NCI-H226 (cell line): ENCODE measurements at places on chromosomes 1 and 21.

- no peak for DNase-seq
Observed at GRCh38 chr1:3676581-3677470, 24.5 kb downstream of the TP73 start.

GRCh38 chr1:23424293-23425192 is at the start of gene TCEA3:
Gene TCEA3, minus strand, starts transcription at chr1:23424748. Its CDS starts 115 bp downstream, at chr1:23424633.
- DNase-seq: no peak

DNA sequence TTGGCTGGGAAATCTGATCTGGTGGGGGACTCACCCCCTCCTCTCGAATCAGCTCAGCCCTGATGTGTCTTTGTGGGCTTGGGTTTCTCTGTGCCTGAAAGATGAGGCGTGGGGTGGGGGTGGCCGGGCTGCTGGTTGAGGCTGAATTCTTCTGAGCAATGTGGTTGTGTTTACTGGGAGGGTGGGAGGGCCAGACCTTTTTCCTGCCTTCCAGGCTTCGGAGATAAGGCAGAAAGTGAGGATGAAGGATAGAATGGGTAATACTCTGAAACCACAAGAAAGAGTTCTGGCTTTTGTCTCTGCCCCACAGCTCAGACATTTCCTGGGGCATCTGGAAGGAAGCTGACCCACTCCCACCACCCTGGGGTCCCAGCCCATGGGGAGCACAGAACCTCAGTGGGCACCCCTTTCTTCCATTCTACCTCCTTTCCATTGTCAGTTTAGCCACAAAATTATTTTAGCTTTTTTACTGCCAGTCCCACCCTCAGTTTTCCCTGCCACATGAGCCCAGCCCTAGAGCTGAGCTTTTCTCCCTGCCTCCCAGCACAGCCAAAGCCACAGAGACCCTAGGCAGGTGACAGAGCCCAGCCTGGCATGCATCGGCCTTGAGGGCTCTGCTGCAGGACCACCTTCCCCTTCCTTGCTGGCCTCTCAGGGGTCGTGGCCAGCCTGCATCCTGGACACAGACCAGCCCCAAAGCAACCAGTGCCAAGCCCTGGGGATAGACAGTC is 11.2 kb downstream of the ALX3 start:
- DNase-seq: peak; percentile 73

DNA sequence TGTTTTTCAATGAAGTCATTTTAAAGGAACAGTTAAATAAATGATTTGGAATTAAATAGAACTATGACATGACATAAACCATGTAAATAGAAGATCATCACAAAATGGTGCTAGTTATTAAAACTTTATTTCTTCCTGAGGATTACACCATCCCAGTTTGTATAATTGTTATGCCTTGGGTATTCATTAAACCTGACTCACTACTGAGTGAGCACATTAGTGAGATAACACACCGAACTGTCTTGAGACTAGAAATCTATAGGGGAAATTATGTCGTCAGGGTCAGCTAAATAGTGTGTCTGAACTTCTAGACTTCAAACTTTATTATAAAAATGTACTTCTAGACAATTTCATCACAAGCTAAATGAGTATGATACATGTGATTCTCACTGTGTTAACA is 189.4 kb downstream of the NCAM2 start:
- DNase-seq: no peak

- no peak for DNase-seq
Observed at GRCh38 chr1:170881268-170882265, 53.8 kb upstream of the MROH9 start.

- no peak for DNase-seq
Observed at GRCh38 chr1:47643306-47644211, 205.7 kb downstream of the FOXD2 start.

DNA sequence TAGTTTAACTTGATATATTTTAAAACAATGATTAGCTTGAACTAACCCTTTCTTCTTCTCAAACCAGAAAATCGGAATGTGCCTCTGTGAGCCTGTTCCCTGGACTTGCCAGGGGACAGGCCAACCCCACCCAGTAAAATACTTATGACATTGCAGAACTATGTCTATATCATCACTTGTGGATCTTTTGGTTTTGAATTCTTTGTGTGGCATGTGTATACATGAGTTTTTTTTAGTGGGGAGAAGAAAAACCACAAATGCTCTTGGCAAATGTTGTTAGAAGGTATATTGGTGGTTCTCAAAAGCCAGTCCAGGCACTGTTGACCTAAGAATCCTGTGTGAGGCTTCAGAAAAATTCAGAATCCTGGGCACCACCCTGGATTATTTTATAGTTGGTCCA is 347.4 kb downstream of the SIPA1L2 start:
- DNase-seq: no peak

GRCh38 chr1:223248001-223248769 is 105.1 kb upstream of the TLR5 start:
- no peak for DNase-seq

DNA sequence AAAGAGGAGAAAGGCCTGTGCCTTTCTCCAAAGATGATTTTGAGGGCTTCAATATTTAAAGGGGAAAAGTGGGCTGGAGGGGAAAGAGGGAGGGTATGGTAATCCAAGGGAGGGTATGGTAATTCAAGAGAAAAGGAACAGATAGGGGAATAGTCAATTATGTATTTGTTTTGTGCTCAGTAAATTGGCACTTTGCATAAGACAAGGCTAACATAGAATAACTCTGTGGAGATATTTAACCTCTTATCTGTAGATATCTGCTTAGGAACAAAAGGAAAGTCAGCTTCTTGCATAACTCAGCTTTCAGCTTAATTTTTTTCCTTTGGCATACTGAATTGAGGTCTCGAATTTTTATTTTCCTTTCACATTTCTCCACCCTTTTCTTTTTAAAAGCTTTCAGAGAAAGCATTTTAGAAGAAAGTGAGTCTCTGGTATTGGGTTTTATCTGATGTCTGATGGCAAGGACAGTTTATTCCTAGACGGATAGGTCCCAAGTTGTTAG is 119.9 kb upstream of the F3 start:
- no peak for DNase-seq

- no peak for DNase-seq
Observed at GRCh38 chr1:221035662-221036153, 156.5 kb downstream of the HLX start.

DNA sequence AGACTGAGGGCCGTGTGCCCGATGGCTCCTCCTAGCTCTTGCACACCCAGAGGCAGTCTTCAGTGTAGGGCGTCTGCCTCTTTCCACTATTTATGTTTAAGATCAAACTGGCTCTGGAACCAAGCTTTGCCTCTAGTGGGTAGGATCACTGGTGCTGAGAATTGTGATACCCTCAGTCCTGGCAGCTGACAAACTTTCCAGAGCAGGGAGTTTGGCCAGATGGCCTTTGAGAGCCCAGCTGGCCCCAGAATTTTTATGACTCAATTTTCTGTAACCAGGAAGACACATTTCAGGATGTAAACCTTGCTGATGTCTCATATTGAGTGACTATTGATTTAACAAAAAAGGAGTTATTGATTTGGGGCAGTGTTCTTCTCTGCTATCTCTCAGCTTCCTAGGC is 6.7 kb downstream of the COQ8A start:
- no peak for DNase-seq

GRCh38 chr1:195664628-195665027 is 943.6 kb downstream of the KCNT2 start:
- DNase-seq: peak; percentile 13

- peak; percentile 89 for DNase-seq
Observed at GRCh38 chr1:31577515-31578192, 1.3 kb downstream of the TINAGL1 start.

DNA sequence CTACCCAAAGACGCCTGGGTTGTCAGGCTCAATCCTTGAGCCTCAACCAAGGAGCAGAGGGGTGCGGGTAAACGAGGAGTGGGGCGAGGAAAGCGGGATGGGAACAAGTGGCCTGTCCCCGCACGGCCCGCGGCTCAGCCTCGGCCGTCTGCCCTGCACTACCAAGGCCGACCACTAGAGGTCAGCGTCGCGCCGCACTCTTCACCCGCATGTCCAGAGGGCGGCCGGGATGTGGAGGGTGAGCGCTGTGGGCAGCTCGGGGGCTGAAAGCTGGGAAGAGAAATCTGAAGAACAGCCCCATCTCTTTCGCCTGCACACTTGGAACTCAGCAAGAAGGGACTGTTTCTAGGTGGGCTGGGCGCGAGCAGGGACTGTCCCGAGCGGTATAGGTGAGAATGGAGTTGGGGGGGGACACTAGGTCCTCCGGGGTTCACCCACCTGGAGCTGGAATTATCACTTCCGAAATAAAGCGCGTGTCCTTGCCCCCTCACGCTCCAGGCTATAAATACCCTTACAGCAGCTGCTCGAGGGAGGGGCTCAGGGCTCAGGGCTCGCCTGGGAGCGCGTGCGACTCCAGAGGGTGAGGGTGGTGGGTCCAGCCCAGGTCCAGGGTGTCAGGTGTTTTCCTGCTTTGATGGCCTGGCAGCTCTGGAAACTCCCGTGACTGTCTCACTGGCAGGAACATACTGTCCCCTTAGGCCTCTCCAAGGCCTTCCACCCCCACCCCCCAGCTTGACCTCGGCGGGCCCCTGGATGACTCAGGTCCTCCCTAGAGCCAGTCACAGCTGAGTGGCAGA is 9.8 kb downstream of the SLC30A2 start:
- peak; percentile 38 for DNase-seq

GRCh38 chr1:183898001-183898396 is 93.1 kb downstream of the RGL1 start:
- no peak for DNase-seq

DNA sequence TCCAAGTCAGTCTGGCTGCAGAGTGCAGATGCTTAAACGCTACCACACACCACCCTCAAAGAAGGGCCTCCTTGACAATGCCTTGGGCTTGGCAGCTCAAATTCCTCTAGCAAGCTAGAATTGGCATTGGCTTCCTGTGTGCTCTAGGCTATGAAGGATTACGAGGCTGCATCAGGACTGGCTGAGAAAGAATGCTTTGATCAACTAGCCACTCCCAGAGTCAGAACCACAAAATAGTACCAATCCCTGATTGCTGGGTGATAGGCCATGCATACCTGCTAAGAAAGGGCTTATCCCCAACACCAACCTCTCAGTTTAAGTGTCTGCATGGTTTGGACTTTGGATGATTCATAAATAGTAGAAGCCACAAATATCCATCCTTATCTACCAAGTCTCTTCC is 504.9 kb downstream of the OMA1 start:
- peak; percentile 33 for DNase-seq

- DNase-seq: no peak
Observed at GRCh38 chr1:79749607-79750006, 743.1 kb upstream of the ADGRL4 start.

DNA sequence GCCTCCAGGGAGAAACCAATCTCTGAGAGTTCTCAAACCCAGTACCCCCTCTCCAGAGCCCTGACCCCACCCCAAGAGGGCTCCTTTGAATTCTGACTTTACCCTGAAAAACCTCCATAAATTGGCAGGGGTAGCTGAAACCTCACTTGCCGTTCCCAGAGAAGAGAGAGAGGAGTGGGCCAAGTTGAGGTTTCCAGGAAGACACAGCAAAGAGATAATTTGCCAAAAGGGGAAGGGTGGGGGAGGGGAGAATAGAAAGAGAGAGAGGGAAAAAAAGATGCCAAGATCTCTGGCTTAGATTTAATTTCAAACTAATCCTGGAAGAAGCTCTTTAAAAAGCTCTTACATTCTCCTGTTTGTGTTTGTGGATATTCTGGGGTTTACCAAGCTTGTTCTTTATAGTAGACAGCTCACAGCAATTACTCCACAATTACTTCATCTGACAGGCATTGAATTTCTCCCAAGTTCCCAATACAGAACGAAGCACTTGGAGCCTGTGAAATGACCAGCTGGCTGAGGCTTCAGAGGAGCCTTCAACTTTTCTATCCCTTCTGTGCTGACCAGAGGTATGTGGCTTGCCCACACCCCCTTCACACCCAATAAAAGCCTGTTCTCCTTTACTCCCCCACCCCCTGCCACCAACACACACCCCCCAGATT is 1.1 kb upstream of the GRHL3 start:
- DNase-seq: no peak

DNA sequence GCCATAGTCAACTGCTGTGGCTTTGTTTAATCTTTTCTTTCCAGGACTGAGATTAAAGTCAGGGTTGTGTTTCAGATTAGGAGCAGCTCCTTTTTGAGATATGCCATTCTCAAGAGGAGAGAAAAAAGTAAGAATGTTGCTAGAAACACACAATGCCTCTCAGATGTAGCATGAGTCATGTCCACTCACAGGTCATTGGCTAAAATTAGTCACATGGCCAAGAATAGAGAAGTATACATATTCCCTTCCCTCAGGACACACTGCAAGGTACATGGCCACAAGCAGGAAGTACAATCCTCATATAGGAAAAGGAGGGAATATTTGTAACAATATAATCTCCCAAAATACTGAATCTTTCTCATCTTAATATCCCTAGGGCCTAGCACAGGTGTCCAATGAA is 141.9 kb upstream of the PTBP2 start:
- no peak for DNase-seq

DNA sequence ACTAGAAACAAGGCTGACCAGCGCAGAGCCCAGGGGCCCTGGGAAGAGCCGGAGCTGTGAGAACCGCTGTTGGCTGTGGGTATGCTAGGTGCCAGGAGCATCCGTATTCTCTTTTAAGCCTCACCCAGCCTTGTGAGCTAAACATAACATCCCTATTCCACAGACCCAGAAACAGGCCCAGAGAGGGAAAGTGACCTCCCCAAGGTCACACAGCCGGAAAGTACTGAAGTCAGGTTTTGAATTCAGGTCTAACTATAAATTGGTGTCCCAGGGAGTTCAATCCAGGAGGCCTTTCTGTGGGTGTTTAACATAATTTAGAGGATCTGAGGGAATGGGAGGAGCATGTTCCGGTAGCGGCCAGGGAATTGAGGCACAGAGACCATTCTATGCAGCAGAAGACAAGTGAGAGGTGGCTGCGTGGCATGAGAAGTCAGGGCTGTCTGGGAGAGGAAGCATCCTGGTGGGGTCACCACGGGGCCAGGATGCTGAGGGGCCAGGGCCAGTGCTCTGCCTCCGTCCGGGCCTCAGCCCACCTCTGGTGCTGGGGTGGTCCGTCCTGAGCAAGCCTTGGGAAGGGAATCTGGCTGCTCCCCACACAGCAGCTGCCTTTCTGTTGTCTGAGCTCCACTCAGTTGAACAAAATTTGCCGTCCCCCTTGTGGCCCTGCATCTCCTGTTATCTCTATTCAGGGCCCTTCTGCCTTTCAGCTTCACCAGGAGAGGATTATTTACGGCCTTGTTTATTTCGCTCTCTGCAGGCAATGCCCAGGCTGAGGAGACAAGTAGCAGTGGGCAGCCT is 338.8 kb upstream of the VAMP3 start:
- DNase-seq: no peak

- DNase-seq: no peak
Observed at GRCh38 chr21:42338729-42339715, 11.8 kb downstream of the TFF2 start.

DNA sequence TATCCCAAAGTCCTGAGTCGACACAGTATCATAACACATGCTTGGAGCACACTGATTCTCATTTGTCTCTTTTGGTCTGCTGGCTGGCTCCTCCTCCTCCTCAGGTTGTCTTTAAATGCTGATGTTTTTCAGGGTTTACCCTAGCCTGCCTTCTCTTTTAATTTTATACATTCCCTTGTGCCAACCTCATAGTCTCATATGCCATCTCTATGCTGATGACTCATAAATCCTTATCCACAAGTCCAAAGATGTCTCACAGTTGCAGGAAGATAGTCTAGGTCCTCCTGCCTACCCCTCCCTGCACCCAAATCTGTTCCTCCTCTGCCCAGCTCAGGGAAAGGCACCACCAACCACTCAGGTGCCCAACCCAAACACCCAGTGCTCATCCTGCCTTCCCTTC is 108.3 kb downstream of the SIPA1L2 start:
- DNase-seq: peak; percentile 11

- DNase-seq: no peak
Observed at GRCh38 chr1:41464885-41465284, 19.6 kb downstream of the EDN2 start.
